ENCODE measurements at places on chromosomes 2 and 18. TPM values are rescaled to one million over a fixed set of nuclear protein-coding genes. Genes with fewer than 3 reads are reported as not detected.
A peak's percentile ranks its signal among the peaks of the same experiment; 100 is the strongest.

The FAM124B gene
- 0.30 TPM for polyA plus RNA-seq

DNA sequence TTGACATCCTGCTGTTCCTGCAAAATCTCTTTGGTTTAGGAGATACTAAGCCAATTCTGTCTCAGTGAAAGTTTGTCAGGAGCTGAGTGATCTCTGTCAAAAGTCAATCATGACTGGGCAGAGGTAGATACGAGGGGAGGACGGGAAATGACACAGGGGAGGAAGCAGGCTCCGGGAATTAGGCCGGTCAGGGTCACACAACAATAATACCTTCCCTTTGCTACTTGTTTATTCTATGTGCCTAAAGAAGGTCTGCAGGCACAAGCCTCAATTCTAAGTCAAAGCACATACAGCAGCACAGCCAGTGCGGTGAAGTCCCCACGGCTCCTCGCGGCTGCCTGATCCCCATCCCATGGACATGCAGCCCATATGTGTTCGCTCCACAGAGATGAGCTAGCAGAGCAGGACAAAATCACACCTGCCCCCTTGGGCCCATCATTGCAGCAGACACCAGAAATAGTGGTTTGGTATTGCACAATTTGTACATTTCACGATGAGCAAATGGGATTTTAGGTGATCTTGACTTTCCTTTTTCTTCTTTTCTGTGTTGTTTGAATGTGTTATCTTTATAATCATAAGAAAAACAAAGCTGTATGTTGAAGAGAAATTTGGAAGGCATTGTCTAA, 141.4 kb downstream of the VAPA start:
- DNase-seq: no peak

DNA sequence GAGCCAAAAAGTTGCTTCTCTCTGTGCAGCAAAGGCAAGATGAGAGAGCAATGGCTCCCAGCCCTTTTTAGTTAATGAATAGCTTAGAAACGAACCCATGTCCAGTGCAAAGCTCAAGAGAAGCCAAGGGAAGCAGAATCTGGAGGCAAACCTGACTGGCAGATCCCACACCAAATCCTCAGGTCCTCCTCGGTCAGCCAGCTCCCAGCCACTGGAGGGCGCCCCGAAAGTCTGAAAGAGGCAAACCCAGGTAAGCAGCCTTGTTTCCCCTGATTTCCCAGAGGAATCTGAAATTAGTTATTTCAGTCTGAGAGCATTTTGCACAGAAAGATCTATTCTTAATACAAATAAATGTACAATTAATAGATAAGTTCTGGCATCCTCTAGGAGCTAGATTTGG, 71.3 kb upstream of the PID1 start:
- DNase-seq: no peak

DNA sequence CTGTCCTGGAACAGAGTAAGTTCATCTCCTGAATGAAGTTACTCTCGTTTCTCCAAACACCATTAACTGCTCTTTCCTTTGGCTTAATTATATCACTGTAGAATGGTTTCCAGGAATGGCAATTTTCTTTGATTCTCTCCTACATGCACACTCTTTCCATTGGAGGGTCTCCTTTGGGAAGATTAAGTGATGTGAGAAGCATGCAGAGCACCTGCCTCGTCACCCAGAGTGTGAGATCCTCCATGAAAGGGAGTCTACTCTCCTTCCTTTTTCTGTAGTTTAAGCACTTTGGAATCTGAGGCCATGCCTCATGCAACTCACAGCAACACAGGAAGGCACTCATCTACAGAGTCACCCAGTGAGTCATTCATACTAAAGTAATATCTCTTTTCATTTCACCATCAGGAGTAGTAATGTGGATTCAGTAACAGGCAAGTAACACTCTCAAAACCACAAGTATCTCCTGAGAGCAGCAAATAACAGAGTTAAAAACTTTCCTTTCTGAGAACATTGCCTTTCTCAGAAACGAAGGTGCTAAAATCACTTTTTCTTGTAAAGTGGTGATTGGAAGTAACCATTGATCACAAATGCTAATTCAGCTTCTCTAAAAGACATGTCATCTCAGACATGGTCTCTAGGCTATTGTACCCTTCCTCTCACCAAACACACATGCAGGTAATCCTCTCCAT, 52.8 kb upstream of the IL1RL1 start:
- DNase-seq: no peak

DNA sequence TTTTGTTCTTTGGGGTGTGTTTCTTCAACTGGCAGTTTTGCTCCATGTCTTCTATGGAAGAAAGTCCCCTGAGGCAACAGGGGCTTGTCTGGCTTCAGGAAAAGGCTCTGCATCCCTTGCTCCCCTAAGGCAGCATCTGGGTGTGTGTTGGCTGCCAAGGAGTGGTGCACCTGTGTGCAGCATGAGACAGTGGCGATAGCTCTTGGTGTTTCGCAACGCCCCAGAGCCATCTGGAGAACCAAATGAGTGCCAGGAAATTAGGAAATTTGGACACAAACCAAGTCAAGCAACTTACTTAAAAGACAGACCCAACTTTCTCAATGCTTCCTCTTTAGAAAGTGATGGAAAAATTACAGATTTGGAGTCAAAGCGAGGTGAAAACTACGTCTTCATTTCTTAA, 1044.4 kb upstream of the CNTNAP5 start:
- peak; percentile 25 for DNase-seq

DNA sequence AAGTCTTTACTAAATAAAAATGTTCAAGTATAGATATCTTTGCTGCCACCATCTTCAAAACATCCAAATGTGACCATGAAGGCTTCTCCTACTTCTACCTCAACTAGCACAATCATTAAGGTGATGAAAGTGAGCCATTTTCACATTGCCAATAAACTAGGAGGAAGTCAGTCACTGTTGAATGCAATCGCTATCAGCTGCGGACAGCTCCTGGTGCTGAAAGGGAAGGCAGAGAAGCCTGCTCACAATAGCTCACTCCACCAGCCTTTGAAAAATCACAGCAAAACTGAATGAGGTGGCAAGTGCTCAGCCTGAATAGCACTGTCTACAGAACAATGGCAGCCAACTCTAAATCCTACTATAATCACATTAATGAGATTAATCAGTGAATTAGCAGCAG, 2.2 kb downstream of the MYT1L start:
- no peak for DNase-seq

All from spleen (tissue), 13 donors.